ENCODE measurements at places on chromosomes 7 and 10.

DNA sequence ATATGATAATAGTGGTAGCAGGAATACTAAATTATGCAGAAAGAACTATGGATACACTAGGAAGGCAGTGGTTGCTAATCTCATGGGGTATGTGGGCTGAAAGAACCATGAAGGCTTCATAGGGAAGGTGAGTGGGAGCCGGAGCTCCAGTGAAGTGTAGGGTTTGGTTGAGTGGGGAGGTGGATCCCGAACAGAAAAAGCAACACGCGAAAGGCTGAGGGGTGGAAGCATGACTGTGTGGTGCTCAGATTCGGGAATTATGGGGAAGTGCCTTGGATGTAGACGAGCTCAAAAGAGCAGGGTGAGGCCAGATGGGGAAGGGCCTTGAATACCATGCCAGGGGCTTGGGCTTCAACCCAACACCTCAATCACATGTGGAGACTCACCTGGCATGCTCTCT is 715.1 kb downstream of the TYW1 start:
- DNase-seq = no peak

DNA sequence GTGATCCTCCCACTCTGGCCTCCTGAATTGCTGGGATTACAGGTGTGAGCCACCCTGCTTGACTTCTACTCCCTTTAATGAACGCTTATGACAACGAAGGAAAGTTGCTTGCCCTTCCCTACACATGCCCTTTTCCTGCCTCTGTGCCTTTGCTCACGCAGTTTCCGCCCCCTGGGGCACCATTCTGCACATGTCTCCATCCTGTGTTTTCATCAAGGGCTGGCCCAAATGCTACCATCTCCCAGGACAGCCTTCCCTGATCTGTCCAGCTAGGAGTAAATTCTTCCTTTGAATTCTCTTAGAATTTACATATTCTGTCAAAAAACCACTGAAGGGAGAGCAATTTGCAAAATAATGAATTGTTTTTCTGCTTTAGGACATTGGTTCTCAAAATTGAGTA is 50.0 kb upstream of the KMT2C start:
- DNase-seq = no peak

- DNase-seq = no peak
Measured at GRCh38 chr7:151511946-151512345, 7.7 kb downstream of the RHEB start.

DNA sequence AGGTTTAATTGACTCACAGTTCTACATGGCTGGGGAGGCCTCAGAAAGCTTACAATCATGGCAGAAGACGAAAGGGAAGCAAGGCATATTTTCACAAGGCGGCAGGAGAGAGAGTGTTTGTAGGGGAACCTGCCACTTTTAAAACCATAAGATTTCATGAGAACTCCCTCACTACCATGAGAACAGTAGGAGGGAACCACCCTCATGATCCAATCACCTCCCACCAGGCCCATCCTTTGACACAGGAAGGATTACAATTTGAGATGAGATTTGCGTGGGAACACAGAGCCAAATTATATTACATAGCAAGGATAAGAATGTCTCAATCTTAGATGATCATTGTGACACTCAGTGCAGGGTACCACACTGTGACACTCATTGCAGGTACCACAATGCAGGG is 44.2 kb downstream of the MRPL32 start:
- DNase-seq = no peak

GRCh38 chr10:24723386-24723787 is 300 bp downstream of the ARHGAP21 start:
- DNase-seq = no peak

- no peak for DNase-seq
Measured at GRCh38 chr10:4824791-4825310, 1.2 kb upstream of the AKR1E2 start.

DNA sequence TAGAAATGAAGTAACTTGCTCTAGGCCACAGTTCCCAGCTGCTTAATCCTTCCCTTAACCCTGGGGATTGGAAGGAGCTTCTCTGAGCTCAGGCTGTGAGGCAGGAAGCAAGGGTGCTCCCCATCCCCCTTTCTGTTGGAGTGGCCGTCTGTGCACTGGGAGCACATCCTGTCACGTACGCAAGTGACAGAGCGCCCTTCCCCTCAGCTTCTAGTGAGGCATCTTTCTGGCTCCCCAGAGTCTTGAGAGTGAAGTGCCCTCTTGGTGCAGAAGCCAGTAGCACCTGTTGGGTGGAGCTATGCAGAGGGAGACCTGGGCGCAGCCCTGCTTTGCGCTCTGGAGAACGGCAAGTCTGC is 47.8 kb downstream of the SHH start:
- no peak for DNase-seq

- no peak for DNase-seq
Measured at GRCh38 chr10:126221874-126222273, 166.4 kb downstream of the ADAM12 start.

DNA sequence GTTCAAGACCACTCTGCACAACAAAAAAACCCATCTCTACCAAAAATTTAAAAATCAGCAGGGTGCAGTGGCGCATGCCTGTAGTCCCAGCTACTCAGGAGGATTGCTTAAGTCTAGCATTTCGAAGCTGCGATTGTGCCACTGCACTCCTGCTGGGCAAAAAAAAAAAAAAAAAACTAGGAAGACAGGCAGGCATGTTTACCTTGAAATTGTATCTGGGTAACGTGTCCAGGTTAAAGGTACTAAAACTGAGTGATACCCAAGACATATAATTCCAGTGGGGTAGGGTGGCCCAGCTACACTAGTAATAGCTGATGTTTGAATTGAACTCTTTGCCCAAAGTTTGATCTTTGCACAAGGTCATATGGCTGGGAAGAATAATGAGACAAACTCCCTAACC is 16.2 kb downstream of the GHITM start:
- no peak for DNase-seq

DNA sequence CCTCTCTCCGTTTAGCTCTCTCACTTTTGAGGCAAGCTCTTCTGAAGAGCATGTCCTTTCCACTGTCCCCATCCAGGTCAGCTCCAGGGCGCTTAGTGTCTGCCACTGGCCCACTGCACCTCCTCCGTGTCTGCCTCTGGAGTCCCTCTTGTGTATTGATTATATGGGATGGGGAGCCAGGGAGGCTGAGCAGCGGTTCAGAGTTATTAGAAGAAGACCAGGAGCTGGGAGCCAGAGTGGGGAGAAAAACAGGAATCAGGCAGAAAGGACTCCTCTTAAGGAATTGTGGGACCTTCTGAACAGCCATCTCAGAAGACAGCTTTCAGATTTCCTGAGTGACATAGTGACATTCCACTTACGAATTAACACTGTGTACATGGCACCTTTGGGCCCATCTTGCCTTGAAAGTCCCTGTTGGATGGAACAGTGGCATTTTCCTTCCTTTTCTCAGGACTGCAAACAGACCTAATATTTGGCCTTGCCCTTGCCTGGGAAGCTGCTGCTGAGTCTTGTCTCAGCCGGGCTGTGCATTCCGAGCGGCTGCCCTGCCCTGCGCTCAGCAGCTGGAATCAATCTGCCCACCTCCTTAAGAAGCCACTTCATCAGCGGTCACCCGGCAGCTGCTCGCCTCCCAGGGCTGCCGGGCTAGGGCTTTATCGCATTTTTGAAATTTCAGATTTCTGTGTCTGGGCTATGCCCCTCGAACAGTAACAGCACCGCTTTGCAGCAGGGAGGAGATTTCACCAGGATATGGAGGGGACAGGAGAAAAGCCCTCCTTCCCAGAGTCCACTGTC is 81.1 kb upstream of the PRKG1 start:
- no peak for DNase-seq

DNA sequence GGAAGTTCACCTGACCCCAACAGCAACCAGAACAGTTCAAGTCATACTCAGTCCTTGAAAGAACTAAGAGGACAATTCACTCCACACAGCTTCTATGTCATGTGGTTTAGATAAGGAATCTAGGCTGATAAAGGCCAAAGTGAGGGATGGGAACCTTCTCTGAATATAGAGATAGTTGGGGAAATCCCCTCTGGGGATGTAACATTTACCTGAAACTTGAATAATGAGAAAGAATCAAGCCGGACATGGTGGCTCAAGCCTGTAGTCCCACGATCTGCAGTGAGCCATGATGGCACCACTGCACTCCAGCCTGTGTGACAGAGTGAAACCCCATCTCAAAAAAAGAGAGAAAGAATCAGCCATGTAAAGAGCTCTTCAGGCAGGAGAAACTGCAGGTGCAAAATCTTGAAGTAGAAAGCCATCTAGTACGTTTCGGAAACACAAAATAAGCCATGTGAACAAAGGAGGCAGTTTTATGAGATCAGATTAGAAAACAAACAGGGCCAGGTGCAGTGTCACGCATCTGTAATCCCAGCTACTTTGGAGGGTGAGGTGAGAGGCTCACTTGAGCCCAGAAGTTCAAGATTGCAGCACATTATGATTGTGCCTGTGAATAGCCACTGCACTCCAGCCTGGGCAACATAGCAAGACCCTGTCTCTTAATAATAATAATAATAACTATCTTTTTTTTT is 4.5 kb upstream of the DNMBP start:
- DNase-seq = no peak

DNA sequence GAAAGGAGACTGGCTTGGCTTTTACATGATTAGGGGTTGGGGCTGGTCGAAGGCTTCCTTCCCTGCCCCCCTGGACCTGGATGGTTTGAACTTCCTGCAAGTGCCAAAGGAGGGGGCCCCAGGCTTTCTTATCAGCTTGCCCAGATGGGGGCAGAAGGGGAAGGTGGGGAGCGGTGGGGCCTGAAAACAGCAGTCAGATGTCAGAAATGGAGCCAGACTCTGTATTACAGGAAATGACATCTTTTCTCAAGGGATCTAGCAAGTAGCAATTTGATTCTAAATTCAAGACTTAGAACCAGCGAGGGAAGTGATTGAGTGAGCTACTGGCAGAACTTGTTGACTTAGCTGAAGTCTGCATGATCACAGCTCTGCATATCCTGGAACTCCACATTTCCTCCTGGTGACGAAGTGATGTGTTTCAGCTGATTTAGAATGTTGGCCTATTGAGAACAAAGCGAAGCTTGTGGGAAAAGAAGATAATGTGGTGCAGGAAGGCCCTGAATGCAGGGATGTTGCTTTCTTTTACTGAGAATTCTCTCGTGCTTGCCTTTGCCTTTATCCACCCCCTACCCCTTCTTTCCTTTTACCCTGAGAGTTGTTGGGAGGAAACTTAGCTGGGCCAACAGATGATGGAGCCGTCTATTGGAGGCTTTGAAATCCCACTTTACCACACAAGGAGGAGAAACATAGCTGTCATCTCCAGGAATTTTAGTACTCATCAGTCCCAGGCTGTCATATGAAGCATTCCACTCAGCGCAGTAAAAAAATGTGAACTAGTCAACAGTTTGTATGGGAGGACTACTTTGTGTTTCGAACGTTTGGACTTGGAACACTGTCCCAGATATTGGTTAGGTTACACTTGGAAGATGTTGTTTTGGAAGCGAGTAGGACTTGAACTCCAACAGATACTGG is 43.2 kb downstream of the CCNY start:
- no peak for DNase-seq

DNA sequence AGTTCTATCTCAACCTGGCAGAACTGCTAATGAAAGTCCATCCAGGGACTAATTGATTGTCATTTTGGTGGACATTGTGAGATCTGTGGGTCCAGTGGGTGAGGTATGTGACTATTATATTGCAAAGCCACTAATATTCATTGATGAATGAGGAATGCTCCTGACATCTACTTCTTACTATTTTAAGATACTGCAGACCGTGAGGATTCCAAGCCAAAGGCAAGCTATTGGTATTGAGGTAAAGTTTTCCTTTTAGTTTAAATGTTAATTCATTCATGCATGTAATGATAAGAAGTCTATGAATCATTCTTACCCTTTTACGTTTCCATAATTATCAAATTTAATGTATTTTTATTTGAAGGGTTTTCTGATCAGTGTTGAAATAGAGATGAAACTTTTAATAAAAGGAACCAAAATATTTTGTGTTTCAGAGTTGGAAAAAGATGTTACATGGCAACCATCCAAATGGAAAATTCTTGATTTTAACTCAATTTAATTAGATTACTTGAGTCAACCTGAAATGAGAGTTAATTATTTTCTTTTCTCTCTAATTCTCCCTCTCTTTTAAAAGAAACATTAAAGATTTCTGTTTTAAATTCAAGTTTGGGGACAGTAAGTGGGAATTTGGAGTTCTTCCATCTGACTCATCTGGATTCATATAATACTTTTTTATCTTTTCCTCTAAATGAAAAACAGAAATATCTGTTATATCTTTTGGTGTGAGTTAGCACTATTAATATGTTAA is 39.6 kb downstream of the NUP205 start:
- no peak for DNase-seq

GRCh38 chr10:126479280-126479895 is 91.1 kb upstream of the ADAM12 start:
- no peak for DNase-seq

DNA sequence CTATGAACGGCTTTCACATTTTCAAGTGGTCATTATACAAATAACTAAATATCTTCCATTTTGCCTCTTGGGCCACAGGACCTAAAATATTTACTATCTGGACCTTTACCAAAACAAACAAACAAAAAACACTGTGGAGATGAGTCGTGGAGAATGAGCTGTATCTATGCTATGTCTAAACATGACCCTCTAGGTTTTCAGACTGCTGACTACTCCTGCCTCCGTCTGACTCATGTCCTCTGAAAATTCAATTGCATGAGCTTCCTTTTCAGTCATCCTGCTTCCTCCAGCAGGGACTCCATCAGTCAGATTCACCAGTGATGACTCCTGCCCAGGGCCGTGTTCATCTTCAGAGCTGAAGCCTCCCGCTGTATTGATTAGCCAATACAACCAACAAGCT is 96.8 kb downstream of the COL28A1 start:
- peak; percentile 99 for DNase-seq

DNA sequence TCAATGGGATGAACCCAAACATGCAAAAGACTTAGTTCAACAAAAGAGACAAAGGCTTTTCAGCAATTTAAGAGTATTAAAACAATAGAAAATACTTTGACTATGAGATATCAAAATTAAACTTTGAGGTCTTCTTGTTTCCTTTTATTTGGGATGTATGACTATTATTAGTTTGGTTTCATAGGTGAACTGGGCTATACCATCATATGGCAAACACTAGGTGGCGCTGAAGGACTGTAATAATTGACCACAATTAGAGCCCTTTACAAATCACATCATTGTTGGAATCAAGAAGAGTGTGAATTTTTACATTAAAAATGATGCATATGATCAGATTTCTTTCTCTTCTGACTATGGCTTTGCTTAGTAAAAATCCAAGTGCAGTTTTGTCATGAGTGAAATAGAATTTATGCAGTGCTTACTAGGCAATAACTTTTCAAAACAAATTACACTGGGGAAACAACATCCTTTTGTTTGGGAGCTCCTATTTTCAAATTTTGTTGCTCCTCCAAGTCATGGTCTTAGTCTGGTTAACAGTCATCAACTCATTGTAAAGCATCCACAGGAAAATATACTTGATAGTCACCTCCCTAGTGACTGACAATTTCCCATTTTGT is 14.7 kb upstream of the NXPH1 start:
- DNase-seq = peak; percentile 10

Measured in SW 1271 (cell line).